ENCODE measurements at places on chromosomes 2 and 18.

DNA sequence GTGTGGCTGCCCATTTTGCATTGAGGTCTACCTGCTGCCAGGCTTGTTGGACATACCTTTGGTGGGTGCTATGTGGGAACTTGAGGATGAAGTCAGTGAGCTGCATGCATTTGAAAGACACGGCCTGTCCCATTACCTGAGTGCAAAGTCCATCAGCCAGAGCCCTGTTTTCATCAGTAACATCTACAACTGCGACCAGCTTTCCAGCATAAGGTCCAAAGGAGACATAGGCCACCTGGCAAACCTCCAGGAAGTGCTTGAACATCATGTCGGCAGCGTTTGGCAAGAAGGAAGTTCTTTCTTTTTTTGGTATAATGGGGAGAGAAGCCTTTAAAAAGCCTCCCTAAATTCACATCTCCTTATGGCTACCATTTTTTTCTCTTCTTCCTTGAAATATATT, 143.1 kb downstream of the FAM161A start:
- no peak for DNase-seq

- DNase-seq = no peak
Measured at GRCh38 chr18:10671441-10671840, 145.6 kb downstream of the NAPG start.

- DNase-seq = no peak
Measured at GRCh38 chr2:160358046-160358445, 135.6 kb downstream of the RBMS1 start.

DNA sequence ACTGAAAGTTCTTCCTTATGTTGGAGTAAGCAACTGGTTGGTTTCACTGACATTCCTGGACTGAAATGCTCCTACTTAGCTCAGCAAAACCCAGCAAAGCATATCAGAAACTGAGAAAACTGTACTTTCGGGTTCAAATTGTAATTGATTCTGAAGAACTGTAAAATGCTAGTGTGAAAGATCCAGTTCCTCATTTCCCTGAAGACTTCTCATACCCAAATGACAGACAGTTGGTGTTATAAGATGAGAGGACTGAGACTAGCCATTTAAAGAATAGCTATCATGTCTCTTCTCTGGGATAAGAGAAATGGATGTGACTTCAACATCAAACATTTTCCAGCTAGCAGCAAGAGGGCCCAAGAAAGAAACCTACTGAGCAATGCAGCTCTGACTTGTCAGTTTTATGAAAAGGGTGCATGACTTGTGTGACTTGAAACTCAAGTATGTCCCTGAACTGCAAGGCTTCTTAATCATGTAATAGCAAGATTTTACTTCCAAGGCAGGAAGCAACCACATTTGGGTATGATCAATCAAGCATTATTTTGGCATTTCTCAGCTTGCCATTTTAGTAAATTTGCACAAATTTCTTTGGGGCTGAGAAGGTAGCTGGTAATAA, 420.3 kb upstream of the MMADHC start:
- DNase-seq = no peak

DNA sequence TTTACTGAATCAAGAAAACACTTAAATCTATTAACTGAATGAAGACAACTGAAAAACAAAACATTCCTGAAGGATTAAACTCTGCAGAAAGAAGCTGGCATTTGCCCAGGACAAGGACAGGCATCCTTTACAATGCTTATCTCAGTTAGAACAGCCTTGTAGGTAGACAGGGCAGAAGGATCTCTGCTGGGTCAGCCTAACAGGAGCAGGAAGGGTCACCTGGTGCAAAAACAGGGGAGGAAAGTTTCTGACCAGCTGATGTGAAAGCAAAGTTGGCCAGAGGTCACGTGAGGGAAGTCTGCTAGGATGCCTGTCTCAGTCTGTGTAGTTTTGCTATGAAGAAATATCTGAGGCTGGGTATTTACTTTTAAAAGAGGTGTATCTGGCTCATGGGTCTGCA, 348.6 kb downstream of the ANAPC1 start:
- DNase-seq = peak; percentile 15

DNA sequence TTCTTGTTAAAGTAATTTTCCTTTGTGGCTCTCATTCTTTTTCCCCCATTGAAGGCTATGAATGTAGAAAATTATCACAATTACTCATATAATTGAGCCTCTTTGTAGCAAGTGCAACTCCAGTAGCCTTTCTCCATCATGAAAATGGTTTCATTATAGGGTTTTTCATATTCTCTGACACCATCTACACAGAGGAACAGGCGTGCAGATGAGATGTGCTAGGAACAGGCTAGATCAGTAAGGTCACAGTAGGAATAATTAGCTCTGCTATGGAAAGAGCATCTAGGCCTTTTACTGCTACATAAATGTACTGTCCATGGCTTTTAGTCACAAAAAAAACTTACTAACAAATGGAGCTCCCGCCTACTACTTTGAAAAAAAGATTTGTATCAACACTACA, 12.6 kb upstream of the DLX1 start:
- DNase-seq = no peak

DNA sequence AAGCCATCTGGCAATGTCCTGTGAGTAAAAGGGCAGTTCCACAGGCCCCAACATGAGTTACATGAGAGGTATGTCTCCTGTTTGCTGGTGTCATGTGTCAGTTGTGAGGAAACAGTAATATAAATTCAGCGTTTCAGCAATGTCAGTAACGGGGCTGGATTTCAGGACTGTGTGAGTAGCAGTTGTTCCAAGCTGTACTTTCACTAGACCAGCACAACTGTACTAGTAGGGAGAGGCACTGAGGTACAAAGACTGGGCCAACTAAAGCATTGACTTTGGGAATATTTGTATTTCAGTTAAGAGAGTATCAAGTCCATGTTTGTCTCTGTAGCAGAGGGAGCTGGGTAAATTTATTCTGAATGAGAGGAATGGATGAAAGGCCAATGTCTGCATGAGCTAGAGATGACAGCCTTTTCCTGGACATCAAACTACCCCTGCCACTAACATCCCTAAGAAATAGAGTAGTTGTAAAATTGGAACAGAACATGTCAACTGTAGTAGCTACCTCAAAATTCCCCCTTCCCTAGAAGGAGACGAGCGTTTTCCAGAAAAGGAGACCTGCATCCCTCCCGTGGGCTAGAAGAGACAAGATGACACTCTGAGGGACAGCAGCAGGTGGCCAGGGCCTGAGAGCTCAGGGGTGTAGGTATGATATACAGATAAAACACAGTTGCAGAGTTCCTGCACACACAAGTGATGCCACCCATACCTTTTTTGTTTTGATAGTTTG, 24.4 kb downstream of the EIF4E2 start:
- DNase-seq = no peak

- no peak for DNase-seq
Measured at GRCh38 chr18:34744569-34744968, 34.5 kb downstream of the DTNA start.

- DNase-seq = no peak
Measured at GRCh38 chr2:10076511-10076910, 3.7 kb downstream of the CYS1 start.

GRCh38 chr2:113278073-113278741, 514 bp downstream of the PAX8 start:
- DNase-seq = no peak

DNA sequence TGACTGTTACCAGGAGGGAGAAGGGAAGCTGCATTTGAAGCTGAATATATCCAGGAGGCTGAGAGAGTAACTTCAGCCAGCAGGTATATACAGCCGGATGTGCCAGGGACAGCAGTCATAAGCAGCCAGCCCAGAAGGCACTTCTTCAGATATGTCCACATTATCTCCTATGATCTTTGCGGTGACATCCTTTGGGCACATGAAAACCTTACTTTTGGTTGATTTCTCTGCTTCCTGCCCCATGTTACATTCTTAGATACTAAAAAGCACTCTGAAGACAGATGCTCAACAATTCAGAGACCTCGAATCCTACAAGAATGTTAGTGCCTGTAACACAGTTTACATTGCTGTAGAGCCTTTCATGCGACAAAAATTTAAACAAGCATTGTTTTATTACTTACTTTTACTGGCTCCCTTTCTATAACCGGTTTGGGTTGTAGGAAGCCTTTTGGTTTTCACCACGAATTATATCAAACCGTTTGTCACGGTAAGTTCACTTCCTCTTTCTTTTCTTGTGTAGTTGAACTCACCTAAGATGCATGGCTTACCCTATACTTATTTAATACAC, 50.3 kb upstream of the TLK1 start:
- DNase-seq = no peak

- DNase-seq = no peak
Measured at GRCh38 chr2:150883613-150883895, 378.1 kb downstream of the RBM43 start.

DNA sequence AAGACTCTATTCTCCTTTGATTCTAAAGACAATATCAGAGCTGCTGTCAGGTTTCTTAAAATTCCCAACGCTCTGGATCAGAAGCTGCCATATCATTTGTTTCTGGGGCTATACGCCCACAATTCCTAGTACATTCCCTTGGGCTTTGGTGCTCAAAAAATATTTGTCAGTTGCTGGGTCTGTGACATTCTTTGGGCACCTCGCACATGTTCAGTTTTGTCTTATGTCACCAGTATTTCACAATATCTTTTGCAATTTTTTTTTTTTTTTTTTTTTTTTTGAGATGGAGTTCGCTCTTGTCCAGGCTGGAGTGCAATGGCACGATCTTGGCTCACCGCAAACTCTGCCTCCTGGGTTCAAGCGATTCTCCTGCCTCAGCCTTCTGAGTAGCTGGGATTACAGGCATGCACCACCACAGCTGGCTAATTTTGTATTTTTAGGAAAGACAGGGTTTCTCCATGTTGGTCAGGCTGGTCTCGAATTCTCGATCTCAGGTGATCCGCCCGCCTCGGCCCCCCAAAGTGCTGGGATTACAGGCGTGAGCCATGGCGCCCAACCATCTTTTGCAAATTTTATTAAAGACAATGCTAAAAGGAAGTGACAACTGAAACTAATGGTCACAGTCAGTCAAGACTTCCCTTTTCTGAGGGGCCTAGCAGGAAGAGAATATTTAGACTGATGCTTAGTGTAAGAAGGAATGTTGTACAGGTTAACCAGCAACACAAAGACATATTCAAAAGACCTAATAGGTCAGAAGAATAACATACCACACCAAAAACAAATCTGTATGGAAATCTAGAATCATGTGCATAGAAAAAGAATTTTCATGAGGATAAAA, 6.8 kb downstream of the ZNF397 start:
- no peak for DNase-seq

- peak; percentile 59 for DNase-seq
Measured at GRCh38 chr2:157777427-157777826, 98.7 kb downstream of the ACVR1 start.

DNA sequence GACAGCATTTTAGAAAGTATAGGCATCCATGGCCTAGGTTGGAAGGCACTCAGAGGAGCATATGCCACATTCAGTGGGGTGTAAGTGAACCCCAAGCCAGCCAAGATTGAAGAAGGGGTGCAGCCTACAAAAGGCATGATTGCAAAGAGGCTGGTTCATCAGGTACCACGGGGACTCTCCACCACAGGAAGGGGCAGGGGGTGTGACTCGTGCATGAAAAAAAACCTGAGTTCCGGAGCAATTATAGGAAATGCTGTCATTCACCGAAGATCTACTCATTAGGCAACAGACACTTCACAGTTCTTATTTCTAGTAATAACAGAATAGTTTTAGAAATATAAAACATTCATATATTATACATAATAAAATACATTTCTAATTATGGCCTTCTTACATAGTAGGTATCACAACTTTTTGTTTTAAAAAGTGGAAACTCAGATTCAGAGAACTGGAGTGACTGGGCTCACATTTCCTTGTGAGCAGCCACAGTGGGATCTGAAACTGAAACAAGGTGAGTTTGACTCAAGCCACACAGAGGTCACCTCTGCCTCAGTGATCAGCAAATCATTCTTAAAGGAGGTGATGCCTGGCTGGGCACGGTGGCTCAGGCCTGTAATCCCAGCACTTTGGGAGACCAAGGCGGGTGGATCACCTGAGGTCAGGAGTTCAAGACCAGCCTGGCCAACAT, 188.4 kb upstream of the GYPC start:
- DNase-seq = no peak

- DNase-seq = no peak
Measured at GRCh38 chr2:119446037-119446436, 14.4 kb downstream of the TMEM37 start.

DNA sequence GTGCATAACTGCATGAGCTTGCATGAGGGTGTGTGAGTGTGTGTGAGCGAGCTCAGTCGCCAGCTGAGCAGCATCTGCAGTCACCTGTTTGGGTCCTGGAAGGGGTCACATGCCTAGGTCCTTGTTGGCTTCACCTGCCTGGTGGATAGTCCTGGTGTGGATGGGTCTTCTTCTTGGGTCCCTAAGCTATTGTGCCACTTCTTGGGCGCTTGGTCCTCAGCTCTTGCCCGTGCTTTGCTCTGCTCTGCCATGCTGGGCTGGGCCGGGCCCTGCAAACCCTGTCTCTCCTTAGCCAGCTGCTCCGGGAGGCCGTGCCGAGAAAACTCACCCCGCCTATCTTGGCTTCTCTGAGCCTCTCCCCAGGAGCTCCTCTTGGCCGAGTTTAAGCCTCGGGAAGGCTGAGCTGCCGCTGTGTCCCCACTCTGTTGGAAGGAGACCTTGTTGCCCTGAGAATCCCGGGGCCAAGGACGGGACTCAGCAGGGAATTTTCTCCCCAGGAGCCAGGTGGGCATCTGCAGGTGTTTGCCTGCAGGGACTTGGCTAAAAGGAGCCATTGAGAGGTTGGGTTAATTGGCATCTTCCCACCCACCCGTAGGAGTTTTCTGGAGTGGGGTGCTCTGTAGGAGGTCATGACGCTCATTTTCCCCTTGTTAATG, 300.8 kb downstream of the NDUFA10 start:
- no peak for DNase-seq

DNA sequence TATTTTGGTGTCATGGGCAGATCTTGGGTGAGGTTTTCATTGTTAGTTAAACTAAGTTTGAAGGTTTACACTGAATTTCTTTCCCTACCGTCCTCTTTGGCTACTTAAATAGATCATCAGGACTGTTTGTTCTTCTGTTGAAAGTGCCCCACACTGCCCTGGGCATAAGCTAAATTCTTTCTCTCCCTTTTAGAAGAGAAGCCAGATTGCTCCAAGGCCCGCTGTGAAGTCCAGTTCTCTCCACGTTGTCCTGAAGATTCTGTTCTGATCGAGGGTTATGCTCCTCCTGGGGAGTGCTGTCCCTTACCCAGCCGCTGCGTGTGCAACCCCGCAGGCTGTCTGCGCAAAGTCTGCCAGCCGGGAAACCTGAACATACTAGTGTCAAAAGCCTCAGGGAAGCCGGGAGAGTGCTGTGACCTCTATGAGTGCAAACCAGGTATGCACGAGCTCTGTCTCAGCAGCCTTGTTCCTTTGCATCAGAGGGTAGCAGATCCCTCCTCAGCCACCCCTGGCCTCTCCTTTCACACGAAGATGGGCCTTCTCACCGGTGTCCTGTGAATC, 85.6 kb downstream of the CRIM1 start:
- DNase-seq = no peak

GRCh38 chr2:12731701-12732280, 15.1 kb downstream of the TRIB2 start:
- no peak for DNase-seq

Measured in ACHN (cell line).